Adipocyte (in vitro differentiated cells): ENCODE measurements at places on chromosomes 6 and 20.

GRCh38 chr6:99026135-99026534, 78.4 kb upstream of the FBXL4 start:
- DNase-seq, result no peak

GRCh38 chr6:147384737-147385710, 123.5 kb upstream of the SAMD5 start:
- no peak for DNase-seq

DNA sequence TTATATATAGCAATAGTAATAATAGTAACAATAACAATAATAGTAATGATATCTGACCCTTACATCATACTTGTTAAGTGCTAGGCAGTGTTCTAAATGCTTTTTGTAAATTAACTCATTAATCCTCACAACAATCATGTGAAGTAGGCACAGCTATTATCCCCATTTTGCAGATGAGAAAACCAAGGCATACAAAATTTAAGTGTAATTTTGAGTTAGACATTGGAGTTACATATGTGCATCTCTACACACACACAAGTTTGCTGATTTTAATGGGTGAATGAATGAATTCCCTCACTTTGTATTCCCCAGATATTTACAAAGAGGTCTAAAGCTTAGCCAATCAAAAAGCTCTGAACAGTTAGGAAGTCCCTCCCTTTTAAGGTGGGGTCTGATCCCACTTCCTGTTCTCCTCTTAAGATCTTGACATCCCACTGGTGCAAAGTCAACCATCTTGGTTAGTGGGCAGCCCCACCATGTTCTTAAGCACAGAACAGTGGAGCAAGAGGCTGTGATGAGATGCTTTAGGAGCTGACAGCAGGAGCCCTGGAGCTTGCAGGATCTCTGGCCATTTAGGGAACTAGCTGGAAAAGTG, 85.3 kb upstream of the FOXP4 start:
- DNase-seq, result no peak

GRCh38 chr6:138013959-138014358, 93.3 kb downstream of the PERP start:
- DNase-seq, result no peak
